Stimulated activated CD4-positive, alpha-beta T cell treated with anti-CD3 and anti-CD28 coated beads, Interleukin-2, amount 100 ng/mL, for 4 hours (primary cell): ENCODE measurements at places on chromosomes 16 and 17.
A peak's percentile ranks its signal among the peaks of the same experiment; 100 is the strongest.

DNA sequence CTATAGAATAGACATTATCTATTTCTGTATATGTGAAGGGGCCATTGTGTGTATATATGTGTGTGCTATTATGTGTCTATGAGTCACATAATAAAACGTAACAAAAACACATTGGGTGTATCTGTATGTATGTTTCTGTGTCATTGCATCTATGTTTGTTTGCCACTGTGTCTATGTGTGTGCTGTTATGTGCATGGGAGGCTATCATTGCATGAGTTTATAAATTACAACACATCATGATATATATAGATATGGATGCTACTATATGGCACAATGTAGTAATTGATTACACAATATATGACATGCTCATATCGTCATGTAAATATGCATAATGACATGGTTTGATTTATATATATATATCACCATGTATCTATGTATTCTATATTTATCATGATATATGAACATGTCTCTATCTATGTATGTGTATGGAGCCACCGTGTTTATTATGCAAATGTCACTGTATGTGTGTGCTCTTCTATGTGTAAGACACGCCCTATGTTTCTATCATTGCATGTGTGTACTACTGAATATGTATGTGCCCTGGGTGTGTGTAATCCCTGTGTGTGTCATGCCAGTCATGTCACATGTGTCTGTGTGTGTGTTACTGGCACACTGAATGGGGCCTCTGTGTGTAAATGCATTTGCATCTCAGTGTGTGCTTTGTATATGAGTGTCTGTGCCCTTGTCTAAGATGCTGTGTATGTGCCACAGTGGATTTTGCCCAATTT is 1.4 kb upstream of the TSPOAP1 start:
- peak; percentile 50 for DNase-seq

DNA sequence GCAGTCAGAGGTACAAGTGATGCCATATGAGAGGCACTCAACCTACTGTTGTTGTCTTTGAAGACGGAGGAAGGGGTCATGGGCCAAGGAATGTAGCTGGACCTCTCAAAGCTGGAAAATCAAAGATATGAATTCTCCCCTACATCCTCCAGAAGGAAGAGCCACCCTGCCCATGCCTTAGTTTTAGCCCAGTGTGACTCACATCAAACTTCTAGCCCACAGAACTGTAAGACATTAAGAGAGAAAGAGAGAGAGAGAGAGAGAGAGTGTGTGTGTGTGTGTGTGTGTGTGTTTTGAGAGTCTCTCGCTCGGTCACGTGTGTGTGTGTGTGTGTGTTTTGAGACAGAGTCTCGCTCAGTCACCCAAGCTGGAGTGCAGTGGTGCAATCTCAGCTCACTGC is 87.1 kb downstream of the STX8 start:
- no peak for DNase-seq

DNA sequence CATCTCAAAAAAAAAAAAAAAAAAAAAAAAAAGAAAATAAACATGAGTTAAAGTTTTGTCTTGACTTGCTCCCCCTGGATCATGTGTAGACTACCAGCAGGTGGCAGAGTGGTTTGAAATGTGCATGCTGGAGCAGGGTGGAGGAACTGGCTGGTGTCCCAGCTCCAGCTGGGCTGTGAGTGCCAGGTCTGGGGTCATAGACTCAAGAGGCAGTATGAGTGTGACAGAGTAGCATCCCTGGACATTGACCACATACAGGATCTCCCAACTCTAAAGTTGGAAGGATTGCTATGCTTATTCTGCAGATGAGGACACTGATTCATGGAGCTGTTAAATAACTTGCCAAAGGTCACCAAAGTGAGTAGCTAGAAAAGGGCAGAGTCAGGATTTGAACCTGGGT is 198.0 kb upstream of the MPHOSPH6 start:
- DNase-seq: no peak

DNA sequence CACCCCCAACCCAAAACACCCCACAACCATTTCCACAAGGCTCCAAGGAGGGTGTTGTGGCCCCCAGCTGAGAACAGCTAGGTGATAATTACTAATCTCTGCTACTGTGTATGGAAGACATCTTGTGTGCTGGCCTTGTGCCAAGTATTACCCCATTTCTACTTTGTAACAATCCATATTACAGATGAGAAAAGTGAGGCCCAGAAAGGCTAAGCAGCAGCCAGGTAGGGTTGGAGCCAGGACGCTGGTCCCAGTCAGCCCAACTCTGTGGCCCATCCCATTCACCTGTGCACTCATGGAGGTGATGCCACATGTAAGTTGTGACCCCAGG is 12.4 kb upstream of the PEMT start:
- DNase-seq: no peak

DNA sequence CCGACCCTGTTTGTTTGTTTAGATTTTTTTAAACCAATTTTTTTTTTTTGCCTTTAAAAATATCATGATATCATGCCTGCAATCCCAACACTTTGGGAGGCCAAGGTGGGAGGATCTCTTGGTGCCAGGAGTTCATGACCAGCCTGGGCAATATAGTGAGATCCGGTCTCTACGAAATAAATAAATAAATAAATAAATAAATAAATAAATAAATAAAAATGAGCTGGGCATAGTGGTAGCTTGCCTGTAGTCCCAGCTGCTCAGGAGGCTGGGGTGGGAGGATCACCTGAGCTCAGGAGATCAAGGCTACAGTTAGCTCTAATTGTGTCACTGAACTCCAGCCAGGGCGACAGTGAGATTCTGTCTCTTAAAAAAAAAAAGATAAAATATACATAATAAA is 8.1 kb upstream of the IGF2BP1 start:
- DNase-seq: no peak

DNA sequence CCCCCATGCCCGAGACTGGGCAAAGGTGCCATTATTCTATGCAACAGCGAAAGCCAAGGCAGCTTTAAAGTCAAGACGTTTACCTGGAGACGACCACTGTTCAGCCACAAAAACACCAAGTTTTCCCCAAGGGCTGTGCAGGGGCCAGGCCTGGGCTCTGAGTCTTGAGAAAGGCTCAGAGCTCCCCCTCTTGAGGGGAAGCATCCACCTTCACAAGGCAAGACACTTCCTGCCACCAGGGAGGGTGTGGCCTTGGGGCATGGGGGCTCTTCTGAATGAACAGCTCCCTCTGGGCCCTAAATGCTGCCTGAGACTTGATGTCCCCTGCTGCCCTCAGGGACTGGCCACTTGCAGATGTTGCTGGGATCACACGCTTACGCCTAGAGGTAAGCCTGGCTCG is 26.5 kb downstream of the PDIA2 start:
- DNase-seq: no peak

GRCh38 chr16:5820472-5820871 is 722.9 kb upstream of the EEF2KMT start:
- no peak for DNase-seq

DNA sequence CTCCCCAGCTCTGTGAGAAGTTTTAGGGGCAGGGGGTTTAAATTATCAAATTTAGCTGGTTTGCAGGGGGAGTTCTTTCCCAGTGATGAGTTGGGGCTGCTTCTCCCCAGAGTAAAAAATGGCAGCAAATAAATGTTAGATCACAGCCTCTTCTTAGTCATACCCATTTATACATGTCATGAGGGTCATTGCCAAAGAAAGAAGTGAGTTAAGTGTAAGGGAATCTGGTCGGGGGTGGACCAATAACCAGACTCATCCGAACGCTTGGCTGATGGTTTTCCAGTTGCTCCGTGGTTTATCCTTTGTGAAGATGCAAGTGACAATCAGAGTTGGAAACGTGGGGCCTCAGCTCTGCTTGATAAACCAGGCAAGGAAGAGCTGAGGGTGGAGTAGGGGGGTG is 87.1 kb downstream of the PLXDC1 start:
- DNase-seq: no peak

GRCh38 chr17:62075308-62075815 is 10.3 kb upstream of the MED13 start:
- no peak for DNase-seq

DNA sequence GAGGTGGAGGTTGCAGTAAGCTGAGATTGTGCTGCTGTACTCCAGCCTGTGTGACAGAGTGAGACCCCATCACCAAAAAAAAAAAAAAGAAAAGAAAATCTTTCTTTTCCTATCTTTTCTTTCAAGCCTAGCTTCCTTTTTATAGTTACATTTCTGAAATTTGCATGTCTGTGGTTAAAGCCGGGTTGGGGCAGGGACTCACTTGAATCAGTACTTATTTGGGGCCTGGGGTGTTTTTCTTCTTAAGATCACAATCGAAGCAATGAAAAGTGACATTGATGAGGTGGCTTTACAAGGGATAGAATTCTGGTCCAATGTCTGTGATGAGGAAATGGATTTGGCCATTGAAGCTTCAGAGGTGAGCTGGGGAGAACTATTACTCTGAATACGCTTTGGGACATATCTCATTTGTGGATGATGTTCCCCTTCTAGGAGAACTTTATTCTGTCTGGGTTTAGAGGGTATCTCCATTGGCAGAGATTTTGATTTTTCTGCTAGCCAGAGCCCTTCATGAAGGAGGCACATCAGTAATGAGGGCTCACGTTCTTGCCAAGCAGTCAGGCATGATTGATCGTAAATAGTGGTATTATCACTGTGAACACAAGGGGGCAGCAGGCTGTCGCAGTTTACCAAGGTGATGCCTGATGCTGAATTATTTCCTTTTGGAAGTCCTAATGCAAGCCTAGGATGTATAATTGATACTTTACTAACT is 14.3 kb downstream of the KPNB1 start:
- DNase-seq: peak; percentile 50

DNA sequence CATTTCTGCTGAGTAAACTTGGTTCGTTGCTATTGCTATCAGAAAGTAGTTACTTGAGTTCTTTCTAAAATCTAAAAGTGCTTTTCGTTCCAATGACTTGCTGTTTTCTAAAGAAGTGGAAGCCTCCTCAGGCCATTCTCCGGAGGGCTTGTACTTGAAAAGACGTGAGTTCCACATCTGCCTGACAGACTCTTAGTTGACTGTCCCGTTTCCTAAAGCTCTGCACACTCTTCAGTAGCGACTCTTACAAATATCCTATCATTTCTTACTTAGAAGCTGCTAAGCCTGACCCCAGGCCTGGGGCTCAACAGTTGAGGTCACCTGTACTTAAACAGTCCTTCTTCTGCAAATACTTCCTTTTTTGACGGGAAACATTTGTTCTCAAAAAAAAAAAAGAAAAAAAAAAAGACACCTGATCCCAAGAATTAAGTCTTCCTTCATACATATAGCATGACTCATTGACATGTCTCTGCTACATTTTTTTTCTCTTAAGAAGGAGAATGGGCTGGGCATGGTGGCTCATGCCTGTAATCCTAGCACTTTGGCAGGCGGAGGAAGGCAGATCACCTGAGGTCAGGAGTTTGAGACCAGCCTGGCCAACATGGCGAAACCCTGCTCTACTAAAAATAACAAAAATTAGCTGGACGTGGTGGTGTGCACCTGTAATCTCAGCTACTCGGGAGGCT is 61.5 kb downstream of the DHRS7C start:
- DNase-seq: no peak

DNA sequence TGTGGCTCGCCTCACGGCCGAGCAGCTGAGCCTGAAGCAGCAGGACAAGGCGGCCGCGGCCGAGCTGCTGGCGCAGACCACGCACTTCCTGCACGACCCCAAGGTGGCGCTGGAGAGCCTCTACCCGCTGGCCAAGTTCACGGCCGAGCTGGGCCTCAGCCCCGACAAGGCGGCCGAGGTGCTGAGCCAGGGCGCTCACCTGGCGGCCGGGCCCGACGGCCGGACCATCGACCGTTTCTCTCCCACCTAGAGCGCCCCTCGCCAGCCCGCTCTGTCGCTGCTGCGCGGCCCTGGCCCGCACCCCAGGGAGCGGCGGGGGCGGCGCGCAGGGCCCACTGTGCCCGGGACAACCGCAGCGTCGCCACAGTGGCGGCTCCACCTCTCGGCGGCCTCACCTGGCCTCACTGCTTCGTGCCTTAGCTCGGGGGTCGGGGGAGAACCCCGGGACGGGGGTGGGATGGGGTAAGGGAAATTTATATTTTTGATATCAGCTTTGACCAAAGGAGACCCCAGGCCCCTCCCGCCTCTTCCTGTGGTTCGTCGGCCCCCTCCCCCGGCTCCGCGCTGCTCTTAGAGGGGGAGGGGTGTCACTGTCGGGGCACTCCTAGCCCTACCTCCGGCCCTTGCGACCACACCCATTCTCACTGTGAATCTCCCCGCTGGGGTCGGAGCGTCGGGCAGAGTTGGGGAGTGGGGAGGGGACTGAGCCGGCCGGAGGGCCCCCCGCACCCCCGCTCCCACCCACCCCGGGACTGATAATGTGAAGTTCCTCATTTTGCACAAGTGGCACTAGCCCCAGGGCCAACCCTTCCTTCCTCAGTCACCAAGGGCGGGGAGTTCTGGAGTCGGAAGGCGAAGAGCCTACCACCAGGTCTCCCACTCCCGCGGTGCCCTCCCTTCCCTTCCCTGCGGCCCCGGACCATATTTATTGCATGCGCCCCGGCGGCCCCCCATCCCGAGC is 4.0 kb downstream of the HIC1 start:
- no peak for DNase-seq

- DNase-seq: no peak
Observed at GRCh38 chr17:34236281-34236892, 18.7 kb upstream of the CCL2 start.

- DNase-seq: no peak
Observed at GRCh38 chr17:63840591-63841349, 1.7 kb downstream of the SMARCD2 start.

DNA sequence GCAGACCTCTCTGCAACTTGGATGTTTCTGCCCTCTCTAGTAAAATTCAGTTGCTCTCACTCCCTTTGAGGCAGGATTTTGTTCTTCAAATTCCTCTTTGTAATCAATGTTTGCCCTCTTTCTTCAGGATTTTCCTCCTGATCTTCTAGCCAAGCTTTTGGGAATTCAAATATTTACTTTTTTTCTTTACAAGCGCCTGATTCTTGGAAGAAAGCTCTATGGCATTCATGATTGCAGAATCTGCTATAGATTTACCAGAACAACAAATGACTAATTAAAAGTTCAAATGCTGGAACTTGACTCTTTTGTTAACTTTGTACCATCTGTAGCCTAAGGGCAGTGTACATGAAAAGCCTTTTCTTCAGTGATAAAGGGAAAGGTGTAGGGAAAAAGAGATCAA is 63.7 kb upstream of the SHISA6 start:
- DNase-seq: no peak

GRCh38 chr16:79656553-79657115 is 56.1 kb upstream of the MAF start:
- DNase-seq: no peak

- no peak for DNase-seq
Observed at GRCh38 chr16:66913081-66913480, 5.6 kb downstream of the CDH16 start.

DNA sequence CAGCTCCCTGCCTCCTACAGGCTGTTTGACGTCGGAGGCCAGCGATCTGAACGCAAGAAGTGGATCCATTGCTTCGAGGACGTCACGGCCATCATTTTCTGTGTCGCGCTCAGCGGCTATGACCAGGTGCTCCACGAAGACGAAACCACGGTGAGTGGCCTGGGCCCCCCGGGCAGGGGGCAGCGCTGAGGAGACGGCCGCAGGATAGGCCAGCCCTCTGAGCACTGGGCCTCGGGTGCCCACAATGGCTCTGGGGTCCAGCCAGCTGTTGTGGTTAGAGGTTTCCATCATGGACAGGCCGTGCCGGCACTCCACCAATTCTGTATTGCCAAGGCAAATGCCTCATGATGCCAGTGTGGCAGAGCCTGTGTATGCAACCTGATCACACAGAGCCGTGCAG is 88.6 kb downstream of the AMFR start:
- DNase-seq: no peak
